ENCODE measurements at places on chromosomes 7 and 10.

GRCh38 chr7:152752200-152752912 is 7.2 kb upstream of the ACTR3B start:
- no peak for DNase-seq

DNA sequence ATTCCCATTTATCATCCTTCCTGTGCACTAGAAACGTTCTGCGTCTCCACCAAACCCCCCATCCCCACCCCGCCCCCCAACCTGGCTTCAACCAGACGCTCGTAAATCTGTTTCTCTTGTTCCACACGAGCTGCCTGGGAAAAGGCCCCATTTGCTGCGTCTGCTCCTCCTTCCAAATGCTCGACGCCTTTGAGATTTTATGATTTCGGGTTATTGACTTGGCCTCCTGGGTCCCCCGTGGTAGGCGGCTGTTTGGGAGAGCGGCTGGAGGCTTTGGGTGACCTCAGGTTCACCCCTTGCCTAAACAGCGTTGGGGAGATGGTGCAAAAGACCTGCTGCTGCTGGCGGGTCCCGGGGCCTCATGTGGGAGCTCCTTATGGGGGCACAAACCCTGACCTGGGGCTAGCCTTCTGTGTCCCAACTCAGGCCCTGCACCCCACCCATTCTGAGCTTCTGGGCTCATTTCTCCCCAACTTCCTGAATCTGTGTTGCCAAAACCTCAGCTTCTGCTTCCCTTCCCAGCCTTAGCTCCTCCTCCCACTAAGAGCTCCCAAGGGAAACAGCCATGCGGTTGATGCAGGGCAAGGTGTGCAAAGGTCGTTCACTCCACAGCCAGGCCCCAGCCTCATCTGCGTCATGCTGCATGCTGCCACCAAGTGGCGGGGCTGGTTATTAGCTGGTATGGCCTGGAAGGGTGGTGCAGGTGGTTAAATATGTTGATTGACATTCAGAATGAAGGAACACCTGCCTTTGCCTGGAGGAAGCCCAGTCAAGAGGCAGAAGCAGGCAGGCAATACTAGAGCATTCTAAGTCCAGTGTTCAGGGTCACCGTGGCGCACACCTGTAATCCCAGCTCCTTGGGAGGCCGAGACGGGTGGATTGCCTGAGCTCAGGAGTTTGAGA is 49.1 kb upstream of the ELN start:
- DNase-seq, result no peak

GRCh38 chr7:131720703-131721102 is 164.3 kb upstream of the PODXL start:
- no peak for DNase-seq

DNA sequence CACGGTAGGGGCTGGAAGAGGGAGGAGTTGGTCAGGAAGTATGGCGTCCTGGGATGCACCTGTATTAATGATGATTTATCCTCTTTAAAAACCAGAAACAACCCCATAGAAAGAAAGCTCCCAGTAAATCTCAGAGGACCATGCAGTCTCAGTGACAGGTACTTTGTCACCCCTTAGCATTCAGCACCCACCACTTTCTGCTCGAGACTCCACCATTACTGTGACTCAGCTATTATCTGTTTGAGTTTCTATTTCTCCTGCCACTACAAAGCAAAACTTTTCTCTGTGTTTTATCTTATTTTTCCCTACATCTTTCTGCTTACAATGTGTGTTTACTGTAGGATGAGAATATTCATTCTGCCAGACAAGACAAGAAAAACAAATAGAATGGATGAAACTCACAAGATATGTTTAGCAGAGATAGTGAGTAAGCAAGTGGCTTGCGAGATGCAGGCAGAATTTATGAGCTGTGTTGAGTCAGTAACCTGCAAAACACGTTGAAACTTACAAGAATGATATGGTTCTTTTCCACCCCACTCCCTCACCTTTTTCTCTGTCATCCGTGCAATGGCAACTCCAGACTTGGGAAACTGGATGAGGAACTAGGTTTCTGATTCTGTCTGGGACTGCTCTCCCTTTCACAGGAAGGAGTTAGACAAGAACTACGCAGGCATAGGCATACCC is 127.1 kb downstream of the AOAH start:
- no peak for DNase-seq

GRCh38 chr7:50119815-50120637 is 27.0 kb upstream of the ZPBP start:
- DNase-seq, result peak; percentile 10

DNA sequence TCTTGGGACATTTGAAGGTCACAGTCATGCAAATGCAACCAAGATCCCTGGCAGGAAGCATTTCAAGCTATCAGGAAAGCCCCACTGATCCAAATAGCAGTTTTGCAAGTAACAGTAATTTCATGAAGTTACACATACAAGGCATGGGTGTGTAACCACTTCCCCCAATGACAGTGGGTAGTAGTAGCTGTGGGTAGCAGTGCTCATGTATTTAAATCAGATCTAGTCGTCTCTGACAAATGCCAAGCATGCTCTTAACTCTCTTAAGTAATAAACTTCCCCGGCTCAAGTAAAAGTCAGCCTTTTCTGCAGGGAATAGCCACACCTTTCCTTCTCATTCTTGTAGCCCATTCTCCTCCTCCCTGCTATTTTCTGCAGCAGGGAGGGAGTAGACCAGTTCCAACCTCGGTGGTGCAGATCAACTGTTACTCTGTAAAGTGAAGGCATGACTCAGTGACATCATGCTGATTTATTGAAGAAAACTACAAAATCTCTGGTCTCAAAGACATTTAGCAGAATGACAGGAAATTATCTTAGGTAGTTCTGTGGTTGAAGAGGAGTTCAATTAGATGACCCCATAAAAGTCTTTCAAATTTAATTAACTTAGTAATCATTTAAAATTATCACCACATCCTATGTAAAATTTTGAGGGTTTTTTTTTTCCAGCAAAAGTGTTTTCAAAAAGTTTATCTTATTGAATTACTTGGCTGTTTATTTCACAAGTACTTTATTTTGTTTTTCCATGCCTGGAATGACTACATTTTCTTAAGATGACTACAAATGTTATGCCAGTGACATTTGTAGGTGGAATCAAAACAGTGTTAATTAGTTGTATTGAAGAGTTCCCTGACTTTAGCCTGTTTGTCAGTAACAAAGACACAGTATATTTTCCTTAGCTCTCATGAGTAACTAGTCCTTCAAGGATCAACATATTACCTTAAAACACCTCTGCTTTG is 568.3 kb downstream of the INHBA start:
- DNase-seq, result no peak

DNA sequence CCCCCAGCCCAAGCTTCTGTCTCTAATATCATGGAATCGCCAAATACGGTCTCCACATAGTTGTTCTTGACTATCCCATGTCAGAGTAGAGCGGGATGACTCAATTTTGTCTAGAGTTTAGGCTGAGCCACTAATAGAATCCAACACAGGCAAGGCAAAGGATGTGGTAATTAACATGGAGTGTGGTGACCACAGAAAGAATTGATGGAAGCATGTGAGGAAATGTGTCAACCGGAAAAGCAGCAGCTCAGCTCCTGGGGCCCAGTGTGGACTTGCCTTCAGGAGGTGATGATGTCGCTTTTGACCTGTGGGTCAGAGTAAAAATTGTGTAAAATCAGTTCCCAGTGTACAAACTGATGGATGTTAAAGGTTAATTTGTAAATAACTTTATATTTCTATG is 139.3 kb upstream of the KLF6 start:
- DNase-seq, result no peak

GRCh38 chr10:129047600-129047999 is 419.4 kb upstream of the MGMT start:
- no peak for DNase-seq

GRCh38 chr7:117667456-117667855 is 187.6 kb downstream of the CFTR start:
- no peak for DNase-seq

GRCh38 chr10:12321641-12322040 is 27.7 kb upstream of the CAMK1D start:
- DNase-seq, result no peak

DNA sequence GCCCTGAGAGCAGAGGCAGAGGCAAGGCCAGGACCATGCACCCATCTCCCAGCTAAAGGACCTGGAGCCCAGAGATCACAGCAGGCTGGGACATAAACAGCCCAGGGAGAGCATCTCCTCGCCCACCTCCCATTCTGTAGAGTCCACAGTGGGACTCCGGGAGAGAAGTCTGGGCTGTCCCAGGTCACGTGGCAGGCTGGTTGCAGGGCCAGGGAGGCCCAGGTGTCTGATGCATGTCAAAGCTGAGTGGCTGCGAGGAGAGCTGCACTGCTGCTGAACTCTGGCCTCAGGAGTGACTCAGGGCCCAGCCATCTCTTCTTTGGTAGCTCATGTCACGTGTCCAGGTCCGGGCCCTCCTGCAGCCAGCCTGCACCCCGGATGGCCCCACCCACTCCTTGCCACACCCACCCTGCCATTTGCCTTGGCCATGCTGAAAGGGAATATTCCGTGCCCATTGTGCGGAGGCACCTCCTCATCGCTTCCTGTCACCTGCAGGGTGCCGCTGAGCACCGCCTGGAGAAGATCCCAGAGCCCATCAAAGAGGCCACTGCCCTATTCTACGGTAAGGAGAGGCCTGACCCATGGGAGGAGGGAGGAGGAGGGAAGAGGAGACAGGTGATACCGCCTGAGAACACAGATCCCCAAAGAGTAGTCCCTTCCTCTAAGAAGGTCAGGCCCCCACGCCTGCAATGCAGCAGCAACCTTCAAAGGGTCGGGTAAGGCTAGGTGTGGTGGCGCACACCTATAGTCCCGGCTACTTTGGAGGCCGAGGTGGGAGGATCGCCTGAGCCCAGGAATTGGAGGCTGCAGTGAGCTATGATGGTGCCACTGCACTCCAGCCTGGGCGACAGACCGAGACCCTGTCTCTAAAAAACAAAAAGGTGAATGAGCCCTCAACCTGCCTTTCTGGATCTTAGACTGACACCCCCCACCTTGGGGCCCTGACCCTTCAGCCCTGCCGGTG is 12.6 kb upstream of the SH2B2 start:
- DNase-seq, result no peak

DNA sequence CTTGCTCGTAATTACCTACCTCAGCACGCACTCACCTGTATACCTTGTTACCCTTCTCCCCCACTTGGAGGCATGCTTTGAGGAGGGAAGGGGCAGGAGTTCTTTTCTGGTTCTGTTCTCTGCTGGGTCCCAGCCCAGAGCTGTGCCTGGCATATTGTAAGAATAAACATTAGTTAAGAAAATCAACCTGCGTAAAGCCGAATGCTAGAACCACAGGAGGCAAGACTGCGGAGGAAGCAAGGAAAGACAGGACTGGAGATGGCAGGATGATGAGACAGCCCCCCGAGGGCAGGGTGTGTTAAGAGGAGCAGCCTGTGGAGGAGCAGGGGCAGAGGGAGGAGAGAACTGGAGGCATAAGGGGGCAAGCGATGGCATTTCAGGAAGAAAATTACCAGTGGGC is 9.5 kb downstream of the C10orf53 start:
- no peak for DNase-seq

- DNase-seq, result no peak
Observed at GRCh38 chr7:124536156-124536762, 229.3 kb downstream of the GPR37 start.

DNA sequence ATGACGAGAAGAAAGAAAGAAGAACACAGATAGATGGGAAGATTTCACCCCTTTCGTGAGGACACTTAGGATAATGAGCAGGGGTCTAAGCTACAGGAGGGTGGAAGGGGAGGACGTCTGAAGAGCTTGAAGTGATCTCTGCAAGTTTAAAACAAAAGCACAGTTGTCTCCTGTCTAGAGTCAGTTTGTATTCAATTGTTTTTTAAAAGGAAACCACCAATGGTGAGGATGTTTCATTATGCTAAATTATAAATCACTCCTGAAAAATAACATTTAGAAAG is 85.9 kb downstream of the ADAM12 start:
- DNase-seq, result no peak

DNA sequence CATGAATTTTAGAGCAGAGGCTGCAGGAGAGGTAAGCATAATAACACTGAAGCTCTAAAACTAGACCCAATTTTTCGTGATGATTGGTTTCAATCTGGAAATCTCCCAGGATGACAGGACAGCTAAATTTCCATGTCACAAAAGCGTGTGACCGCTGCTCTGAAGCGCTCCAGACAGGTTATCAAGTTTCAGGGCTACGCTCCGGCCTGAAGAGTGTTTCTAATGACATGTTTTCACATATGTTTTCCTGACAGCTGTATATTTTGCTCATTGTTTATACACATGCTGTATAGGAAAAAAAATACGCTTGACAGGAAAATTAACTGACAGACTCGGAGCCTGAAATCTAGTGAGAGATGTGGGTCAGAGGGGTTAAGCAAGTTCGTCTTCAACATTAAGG is 219.8 kb upstream of the BMPER start:
- no peak for DNase-seq

GRCh38 chr7:108020585-108020984 is 17.6 kb upstream of the LAMB1 start:
- no peak for DNase-seq

GRCh38 chr10:102804382-102805055 is 32.7 kb downstream of the CYP17A1 start:
- DNase-seq, result no peak

- no peak for DNase-seq
Observed at GRCh38 chr7:44124822-44125202, 1.5 kb upstream of the POLD2 start.

DNA sequence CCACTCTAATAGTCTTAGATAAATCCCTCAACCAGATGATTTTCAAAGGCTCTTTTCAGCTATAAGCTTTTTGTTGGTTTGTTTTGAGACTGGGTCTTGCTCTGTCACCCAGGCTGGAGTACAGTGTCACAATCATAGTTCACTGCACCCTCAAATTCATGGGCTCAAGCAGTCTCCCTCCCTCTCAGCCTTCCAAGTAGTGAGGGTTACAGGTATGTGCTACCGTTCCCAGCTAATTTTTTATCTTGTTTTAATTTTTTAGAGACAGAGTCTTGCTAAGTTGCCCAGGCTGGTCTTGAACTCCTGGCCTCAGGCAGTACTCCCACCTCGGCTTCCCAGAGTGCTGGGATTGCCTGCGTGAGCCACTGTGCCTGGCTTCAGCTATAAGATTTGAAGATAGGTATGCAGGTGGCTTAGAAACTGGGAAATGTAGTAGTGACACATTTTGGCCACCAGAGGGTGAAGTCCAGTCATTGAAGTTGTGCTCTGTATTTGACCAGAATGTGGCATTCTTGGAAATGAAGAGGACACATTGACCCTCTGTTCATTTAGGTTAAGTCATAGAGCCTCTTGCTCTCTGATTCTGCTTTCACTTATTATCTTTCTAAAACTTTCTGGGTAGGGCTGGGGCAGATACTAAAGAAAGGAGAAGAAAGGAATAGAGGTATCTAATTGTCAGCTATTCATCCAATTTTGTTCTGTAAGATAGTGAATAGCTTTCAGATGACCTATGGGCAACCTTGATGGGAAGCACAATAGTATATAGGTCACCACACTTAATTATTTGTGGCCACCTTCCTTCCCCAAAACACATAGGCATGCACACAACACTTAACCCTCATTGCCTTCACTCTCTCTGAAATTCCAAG is 36.0 kb downstream of the R3HCC1L start:
- peak; percentile 20 for DNase-seq

GRCh38 chr7:115471891-115472290 is 550.0 kb downstream of the MDFIC start:
- no peak for DNase-seq
